IMR-90 (cell line): ENCODE measurements at places on chromosomes 4 and X.

GRCh38 chr4:36737691-36738090 lies 456.3 kb downstream of the DTHD1 start:
- no peak for DNase-seq

DNA sequence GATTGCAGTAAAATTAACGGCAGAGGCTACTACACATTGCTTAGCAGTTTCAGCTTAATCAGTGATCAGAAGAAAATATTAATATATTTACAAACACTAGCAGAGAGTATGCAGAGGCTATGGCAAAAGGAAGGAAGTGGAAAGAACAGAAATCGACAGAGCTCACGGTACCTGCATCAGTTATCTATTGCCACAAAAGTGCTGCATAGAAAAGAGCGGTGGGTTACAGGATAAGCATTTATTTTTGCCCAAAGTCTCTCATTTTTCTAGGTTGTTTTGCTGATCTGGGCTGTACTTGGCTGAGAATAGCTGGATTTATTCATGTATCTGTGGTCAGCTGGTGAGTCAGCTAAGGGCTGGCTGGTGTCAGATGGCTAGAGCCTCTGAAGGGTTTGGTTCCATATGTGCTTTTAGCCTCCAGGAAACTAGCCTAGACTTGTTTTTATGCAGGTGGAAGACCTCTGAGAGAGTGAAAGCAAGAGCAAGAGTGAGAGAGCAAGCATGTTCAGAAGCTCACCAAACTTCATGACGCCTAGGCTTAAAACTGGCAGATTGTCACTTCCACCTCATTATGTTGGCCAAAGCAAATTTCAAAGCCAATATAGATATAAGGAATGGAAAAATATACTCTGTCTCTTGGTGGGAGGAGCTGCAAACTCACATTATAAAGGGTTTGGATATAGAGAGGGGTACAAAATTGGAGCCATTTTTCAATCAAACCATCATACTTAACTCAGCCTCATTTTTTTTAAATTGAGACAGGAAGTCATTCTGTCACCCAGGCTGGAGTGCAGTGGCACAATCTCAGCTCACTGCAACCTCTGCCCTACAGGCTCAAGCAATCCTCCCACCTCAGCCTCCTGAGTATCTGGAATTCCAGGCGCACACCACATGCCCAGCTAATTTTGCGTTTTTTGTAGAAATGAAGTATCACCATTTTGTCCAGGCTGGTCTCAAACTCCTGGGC lies 153.2 kb upstream of the RPL34 start:
- DNase-seq, result peak; percentile 93

GRCh38 chrX:132001127-132001526 lies 22.0 kb upstream of the STK26 start:
- no peak for DNase-seq

- DNase-seq, result no peak
Observed at GRCh38 chr4:20805716-20806115, 105.5 kb downstream of the PACRGL start.

GRCh38 chrX:70132877-70133302 lies 357 bp upstream of the IGBP1 start:
- peak; percentile 3 for DNase-seq

DNA sequence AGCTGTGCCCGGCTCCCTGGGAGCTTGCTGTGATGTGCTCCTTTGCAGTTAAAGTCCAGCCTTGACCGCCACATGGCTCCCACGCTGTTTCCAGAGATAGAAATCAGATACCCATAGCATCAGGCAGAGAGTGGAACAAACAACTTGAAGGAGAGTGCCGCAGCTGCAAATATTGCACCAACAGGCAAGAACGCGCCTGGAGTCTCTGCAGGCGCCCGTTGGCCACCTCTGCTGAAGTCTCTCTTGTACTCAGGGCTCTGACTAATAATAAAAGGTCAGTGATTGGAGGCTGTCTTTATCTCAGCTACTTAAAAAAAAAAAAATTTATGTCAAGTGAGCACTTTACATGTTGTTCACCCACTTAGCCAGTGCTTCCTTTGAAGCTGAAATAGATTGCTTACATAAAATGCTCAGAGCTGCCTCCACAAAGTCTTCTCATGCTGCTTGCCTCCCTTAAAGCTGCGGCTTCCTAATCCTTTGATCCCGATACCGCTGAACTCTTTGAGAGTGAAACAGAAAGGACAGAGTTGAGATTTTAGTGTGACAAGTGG lies 30.9 kb upstream of the TENM3 start:
- peak; percentile 65 for DNase-seq

- DNase-seq, result no peak
Observed at GRCh38 chrX:137575596-137576255, 9.8 kb downstream of the ZIC3 start.

DNA sequence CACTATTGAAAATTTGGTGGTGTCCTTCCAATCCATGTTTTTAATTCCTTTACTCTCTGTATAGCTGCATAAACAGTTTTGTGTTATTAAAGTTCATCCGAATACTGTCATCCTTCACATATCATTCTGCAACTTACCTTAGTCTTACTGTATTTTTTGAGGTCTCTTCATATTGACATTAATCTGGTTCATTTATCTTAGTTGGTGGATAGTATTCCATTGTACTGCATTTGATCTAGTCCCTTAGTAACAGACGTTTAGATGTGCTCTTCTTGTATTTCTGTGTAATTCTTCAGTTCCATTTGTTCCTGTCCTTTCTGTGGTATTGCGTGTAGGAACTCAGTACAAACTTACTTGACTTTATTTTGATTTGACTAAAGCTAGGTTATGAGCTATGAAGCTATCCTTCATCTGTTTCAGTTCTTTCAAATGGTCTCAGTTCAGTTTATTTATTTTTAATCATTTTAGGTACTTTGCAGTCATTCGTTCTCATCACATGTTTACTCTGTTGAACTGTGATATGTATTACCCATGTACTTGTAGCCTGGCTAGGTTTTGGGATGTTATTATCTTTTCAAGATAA lies 41.3 kb downstream of the RAPGEF2 start:
- no peak for DNase-seq

- peak; percentile 72 for DNase-seq
Observed at GRCh38 chr4:16617435-16617834, 281.0 kb downstream of the LDB2 start.

DNA sequence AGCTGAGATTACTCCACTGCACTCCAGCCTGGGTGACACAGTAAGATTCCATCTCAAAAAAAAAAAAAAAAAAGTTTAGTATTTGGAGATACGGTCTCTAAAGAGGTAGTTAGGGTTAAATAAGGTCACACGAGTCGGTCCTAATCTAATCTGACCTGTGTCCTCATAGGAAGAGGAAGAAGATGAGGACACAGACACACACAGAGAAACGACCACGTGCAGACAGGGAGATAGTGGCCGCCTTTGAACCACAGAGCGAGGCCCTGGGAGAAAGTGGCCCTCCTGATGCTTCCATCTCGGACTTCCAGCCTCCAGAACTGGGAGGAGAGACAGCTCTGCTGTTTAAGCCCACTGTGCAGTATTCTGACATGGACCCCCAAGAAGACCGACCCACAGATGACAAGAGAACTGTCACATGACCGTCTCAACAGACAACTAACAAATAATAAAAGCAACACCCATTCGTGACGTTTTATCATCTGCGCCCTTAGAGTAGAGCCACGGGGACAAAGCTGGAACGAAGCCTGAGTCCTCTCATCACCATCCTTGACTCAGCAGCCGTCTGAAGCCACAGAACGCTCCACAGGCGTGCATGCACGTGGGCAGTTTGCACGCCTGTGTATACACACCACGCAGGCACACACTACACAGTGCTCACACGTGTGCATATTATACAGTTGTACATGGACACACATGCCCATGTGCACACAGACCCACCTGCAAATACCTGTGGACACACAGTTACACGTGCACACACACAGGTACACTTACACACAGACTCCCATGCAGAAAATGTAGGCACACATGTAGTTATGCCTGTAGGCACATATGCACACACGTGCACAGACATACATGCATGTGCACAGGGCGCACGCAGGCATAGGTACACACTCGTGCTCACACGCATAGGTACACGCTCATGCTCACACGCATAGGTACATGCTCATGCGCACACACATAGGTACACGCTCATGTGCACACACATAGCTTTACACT lies 51.7 kb downstream of the FAM53A start:
- no peak for DNase-seq

- DNase-seq, result no peak
Observed at GRCh38 chrX:155778844-155779553, 102.1 kb upstream of the VAMP7 start.

- DNase-seq, result no peak
Observed at GRCh38 chr4:165970703-165971420, 97.8 kb downstream of the TLL1 start.

- no peak for DNase-seq
Observed at GRCh38 chr4:70277121-70277520, 34.7 kb downstream of the CSN3 start.

DNA sequence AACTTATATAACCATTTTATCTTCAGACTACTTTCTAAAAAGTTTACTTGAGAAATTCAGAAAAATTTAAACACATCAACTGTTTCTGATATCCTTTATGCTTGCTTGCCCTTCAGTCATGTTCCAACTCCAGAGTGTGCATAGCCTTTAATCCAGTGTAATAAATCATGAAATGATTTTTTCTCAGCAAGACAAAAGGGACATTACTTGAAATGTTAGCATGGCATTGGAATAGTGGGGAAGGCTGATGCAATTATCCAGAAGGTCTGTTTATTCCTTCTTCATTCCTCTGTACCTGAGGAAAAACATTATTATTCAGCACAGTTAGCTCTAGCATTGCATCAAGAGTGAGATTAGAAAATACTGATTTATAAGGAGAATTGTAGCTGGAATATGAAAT lies 209.9 kb downstream of the SLC7A11 start:
- no peak for DNase-seq

DNA sequence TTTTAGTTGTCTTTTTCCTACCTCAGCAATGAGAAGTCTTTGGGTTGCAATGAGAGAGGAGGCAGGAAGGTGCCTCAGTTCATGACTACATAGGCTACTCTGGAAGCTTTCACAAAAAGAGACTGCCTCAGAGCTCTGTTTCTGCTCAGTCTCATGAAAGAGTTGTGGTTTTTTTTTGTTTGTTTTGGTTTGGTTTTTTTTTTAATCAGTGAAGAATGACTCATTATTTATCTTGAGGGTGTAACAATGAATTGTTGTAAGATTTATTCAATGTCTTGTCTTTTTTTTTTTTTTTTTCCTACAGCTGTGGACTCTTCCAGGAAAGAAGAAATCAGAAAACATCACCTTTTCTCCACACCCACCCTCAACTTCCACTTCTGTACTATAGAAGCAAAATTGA lies 67.5 kb upstream of the CXCL13 start:
- DNase-seq, result peak; percentile 6

DNA sequence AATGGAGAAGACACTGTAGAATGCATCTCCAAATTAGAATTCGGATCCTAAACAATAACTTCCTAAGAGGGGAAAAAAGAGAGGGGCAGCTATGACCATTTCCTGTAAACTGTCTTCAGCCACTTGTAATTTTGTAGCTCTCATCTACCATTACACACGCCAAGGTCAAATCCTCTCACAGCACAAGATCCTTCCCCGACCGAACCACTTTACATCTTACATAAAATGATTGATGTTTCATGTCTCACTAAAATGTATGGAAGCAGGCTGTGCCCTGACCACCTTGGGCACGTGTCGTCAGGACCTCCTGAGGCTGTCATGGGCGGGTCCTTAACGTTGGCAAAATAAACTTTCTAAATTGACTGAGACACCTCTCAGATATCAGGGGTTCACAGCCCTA lies 24.1 kb upstream of the PBDC1 start:
- DNase-seq, result peak; percentile 33

DNA sequence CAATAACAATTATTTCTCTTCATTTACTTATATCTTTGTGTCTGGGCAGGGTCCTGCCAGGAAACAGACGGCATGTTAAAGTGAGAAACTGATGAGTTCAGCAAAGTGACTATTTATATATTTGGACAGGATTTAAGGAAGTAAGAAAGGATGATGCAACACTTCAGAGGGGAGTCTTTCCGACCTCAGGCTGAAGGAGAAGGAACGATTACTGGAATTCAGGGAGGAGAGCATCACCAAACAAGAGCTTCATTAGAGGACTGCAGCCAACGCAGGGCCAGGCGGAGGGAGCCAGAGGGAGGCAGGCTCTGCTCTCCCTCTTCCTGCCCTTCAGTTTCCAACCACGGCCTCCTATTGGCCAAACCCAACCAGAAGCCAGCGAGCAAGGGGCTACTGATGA lies 1.5 kb upstream of the TLR7 start:
- no peak for DNase-seq

DNA sequence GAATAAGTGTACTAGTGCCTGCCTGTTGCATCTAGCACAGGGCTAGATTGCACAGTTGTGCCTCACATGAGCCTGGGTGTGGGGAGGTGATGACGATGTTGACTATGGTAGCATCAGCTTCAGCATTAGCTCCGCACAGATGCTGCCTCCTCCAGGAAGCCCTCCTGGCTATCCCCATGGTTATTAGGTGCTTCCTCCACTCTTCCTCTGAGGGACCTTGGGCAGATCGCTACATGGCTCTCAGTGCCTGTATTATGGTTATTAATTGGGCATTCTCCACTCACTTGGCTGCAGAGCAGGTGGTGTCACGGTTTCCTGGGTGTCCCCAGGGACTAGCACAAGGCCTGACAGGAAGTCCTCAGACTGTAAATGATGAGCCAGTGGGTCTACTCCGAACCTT lies 325.6 kb downstream of the ARHGAP10 start:
- no peak for DNase-seq

- DNase-seq, result no peak
Observed at GRCh38 chr4:16692961-16693506, 205.4 kb downstream of the LDB2 start.

DNA sequence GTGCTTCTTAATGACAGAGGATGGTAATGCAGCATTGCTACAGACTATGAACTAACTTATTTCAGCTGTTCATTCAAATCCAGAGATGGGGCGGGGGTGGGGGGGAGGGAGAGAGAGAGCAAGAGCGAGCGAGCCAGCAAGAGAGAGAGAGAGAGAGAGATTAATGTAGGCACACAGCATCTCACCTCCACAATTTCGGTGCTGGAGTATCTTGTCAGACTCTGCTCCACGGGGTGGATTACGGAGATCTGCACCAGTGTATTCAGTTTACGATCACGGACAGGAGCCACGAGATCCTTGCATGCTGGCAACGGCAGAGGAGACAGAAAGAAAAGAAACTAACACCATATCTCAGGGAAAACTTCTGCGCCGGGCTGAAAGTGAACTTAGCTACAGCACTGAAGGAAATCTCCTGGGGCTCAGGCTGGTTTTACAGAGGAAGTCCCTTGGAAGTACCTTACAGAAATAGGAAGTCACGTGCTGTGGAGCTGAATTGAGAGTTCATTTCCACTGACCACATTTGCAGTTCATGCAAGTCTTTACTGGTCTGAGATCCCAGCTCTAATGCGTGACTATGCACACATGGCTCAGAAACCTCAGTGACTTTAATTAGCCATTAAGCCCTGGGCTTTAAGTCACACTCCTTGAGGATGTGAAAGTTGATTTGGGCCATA lies 440.9 kb downstream of the INPP4B start:
- peak; percentile 68 for DNase-seq

DNA sequence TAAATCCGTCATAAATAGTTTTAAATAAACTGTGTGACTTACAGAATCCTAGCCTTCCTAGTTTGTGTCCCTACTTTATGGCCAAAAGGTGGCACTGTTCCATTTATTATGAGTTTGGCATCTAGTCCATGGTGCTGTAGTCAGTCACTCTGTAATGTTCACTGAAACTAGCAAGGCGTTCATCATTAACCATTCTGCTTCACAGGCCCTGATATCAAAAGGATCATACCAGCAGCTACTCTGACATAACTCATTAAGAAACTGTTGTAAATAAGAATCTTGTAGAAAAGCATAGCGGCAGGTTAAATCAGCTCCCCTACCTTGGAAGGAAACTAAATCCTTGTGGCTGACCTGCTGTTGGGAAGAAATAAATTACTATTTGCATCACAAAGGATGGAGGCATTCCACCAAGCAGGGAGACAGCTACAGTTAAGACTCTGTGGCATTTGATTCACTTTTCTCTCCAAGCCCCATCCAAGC lies 919.6 kb upstream of the DIAPH2 start:
- DNase-seq, result peak; percentile 23
